NCI-H1694 (cell line): ENCODE measurements at places on chromosomes 3 and 15.

DNA sequence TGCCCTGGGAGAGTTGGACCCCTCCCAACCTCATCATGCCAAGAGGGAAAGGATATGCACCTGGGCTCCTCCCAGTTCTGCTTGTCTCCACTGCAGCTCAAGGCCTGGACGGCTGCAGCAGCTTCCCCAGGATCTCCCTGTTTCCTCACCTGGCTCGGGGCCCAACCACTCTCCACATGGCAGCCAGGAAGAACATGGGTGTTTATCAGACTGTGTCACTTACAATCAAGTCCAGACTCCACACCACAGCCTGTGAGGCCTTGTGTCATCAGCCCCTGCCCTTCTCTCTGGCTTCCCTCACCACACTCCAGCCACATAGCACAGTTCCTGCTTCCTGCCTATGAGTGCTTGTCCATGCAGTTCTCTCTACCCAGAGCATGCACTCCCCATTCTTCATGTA is 534.4 kb downstream of the EPHB1 start:
- DNase-seq: no peak

DNA sequence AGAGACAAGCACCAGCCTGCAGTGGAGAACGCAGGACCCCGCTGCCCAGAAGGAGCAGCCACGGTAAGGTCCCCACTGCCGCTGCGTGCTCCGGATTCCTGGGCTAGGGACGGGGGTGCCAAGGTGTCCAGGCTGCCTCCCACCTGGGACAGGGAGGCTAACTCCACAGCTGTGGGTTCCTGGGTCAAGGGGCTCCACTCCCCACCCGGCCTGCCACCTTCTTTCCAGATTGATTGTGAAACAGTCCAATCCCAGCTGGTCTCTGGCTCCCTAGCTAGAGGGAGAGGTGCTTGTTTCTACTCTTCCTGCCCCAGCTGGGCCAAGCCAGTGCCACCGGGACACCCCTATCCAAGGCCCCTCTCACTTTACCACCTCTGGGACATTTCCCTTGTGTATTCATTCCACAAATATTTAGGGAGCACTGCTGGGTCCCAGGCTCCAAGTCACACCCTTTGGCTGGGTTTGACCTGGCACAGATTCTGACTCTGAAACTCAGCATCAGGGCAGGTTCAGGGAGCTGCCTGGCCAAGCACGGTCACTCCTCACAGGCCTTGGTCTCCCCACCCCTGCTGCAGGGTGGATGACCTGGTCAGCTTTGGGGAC is 1.9 kb downstream of the PAK6 start:
- DNase-seq: no peak

DNA sequence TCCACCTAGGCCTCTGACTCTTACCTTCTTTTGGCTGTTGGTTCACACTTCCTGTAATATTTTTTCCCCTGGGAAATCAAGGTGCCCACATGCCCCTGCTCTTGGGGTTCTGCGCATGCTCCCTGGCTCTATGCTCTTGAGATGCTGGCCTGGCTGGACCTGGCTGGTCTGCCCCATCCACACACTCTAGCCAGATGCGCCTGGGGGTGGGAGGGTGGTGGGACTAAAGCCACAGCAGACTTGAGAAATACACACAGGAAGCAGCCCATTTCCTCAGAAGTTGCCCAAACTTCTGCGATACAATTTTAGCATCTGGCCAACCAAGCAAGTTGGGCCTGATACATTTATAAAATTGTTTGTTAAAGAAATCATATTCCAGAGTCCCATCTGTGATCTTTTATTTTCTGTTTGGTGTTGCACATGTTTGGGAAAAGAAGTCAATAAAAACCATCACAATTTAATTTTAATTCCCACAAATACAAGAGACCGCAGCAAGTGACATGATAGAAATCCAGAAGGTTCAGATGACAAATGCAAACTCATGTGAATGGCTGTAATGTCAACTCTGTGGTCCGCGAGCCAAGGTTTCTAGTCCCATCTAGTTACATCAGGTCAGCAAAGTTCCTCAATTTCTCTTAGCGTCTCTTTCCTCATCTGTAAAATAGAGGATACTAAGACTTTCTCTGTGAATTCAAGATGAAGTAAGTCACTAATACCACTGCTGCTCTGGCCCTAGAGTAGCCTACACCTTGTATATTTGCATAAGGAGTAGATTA is 55.9 kb upstream of the MEF2A start:
- no peak for DNase-seq

DNA sequence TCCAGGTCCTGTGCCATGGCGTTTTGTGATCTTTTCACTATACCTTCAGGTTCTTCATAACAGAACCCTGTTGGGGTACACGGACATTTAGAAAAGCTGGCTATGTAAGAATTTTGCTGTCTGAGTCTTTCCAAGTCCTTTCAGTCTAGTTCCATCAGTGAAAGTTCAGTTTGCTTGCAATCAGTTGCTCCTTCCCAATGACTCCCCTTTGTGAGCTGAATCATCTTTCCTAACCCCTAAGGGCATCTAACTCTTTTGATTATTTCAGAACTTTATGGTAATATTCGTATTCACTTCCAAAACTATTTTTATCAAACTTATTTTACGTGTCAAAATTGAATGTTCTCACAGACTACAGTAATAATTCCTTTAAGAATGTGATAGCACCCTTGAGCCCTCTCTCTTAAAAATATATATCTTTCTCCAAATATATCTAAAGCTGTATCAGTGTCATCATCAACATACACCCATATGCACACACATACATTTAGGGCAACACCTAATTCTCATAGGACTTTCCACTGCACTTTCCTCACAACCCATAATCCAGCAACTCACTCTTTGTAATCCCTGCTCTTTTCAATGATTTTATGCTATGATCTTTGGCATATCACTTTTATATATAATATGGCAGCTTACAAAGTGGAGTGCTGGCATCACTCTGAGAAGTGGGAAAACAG is 263.7 kb downstream of the GBE1 start:
- DNase-seq: no peak

GRCh38 chr3:101310978-101311375 is 9.4 kb downstream of the IMPG2 start:
- no peak for DNase-seq
